ENCODE measurements at places on chromosomes 12 and 14.

GRCh38 chr14:69268223-69268622 lies 8.3 kb downstream of the GALNT16 start:
- peaks cover 9% of the 10 kb centered on the region for H3K27me3 ChIP-seq
- H3K4me3 ChIP-seq: no peak overlapping the region
- H3K36me3 ChIP-seq: no peaks in the 10 kb centered on the region
- no peaks in the 10 kb centered on the region for H3K4me1 ChIP-seq

- H3K27ac ChIP-seq: no peak overlapping the region
- no peak overlapping the region for H3K4me3 ChIP-seq
- H3K4me1 ChIP-seq: no peaks in the 10 kb centered on the region
- no peaks in the 10 kb centered on the region for H3K27me3 ChIP-seq
- DNase-seq: no peak
These were observed 142.9 kb upstream of the WSCD2 start for GRCh38 chr12:107986183-107986582.

DNA sequence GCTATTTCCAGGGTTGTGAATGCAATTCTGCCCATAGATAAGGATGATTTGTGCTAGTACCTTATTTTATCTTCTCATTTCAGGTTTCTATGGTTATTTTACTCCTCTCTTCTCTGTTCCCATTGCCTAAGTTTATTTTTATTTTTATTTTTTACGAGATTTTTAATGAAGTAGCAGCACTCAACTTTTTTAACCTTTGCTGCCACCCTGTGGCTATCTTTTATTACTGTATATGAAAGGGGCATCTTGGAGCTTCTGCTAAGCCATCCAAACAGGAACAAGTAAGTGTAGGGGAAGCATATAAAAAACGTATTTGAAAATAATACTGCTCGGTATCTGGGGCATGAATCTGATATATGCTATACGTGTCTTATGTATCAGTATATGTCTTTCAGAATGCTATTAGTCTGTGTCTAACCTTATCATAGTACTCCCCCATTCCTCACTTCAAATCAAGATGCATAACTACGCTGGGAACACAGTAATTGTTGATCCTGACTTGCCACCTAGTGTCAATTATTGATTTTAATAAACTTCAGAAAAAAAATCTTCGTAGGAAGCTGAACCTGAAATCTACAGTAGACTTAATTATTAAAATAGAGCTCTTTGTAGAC lies 60.3 kb downstream of the KLRG1 start:
- no peak overlapping the region for H3K27ac ChIP-seq
- H3K36me3 ChIP-seq: no peaks in the 10 kb centered on the region
- DNase-seq: no peak
- H3K27me3 ChIP-seq: no peaks in the 10 kb centered on the region
- no peak overlapping the region for H3K4me3 ChIP-seq

GRCh38 chr12:88057994-88058718 lies 29.0 kb upstream of the C12orf50 start:
- no peaks in the 10 kb centered on the region for H3K4me1 ChIP-seq
- H3K4me3 ChIP-seq: no peak overlapping the region
- H3K27me3 ChIP-seq: no peaks in the 10 kb centered on the region
- H3K36me3 ChIP-seq: no peaks in the 10 kb centered on the region

DNA sequence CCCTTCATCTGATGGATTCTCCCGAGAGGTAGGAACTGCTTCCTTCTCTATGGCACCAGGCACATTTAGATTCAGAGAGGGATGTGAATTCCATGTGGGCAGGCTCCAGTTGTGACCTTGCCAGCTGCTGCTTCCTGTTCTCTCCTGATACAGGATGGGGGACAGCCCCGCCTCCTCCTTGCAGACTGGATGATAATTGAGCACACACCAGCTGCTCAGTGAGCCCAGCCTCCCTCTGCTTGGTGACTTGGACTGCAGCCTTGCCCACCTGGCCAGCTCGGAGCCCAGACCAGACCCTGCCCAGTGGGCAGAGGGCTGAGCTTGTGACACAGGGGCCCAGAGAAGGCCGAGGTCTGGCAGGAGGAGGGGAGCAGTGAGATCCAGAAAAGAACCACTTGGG lies 90.2 kb downstream of the CALM1 start:
- no peaks in the 10 kb centered on the region for H3K36me3 ChIP-seq
- no peak overlapping the region for H3K4me3 ChIP-seq
- H3K27ac ChIP-seq: no peak overlapping the region
- H3K27me3 ChIP-seq: no peaks in the 10 kb centered on the region
- DNase-seq: peak; percentile 84

GRCh38 chr12:119373001-119373400 lies 38.5 kb downstream of the CCDC60 start:
- DNase-seq: no peak
- H3K27ac ChIP-seq: no peak overlapping the region
- H3K36me3 ChIP-seq: no peaks in the 10 kb centered on the region
- H3K4me3 ChIP-seq: no peak overlapping the region
- no peaks in the 10 kb centered on the region for H3K27me3 ChIP-seq

- no peaks in the 10 kb centered on the region for H3K4me1 ChIP-seq
- no peak overlapping the region for H3K4me3 ChIP-seq
- no peak for DNase-seq
- H3K27me3 ChIP-seq: peaks cover 4% of the 10 kb centered on the region
These were observed 129.2 kb upstream of the EVL start for GRCh38 chr14:99936056-99936455.

DNA sequence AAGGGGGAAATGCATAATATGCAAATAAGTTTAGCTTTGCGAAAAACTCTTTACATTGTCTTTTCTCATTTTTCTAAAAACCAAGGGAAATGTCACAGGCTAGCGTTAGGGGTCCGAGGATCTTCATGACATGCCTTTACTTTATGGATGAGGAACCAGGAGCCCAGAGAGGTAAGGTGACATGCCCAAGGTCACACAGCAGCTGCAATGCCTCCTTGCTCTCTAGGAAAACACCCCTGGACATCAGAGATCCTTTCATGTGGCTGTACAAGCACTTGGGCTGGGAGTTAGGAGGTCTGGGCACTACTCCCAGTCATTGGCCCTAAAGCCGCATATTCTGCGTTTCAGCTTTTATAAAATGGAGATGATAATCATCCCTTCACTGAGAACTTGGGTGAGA lies 741 bp downstream of the PROX2 start:
- no peaks in the 10 kb centered on the region for H3K27me3 ChIP-seq
- H3K27ac ChIP-seq: no peak overlapping the region
- H3K4me3 ChIP-seq: no peak overlapping the region
- no peaks in the 10 kb centered on the region for H3K36me3 ChIP-seq
- no peak for DNase-seq

DNA sequence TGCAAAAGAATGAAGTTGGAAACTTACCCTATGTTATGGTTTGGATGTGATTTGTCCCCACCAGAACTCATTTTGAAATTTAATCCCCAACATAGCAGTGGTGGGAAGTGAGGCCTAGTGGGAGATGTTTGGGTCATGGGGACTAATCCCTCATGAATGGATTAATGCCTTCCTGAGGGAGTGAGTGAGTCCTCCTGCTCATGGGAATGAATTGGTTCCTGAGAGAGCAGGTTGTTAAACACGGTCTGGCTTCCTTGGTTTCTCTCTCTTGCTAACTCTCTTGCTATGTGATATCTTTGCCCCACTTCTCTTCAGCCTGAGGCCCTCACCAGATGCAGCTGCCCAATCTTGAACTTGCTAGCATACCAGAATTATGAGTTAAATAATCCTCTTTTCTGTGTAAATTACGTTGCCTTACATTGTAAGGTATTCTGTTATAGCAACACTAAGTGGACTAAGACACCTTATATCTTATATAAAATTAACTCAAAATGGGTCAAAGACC lies 22.2 kb upstream of the CCDC91 start:
- no peak for DNase-seq
- no peaks in the 10 kb centered on the region for H3K4me1 ChIP-seq
- H3K27ac ChIP-seq: no peak overlapping the region
- H3K36me3 ChIP-seq: no peaks in the 10 kb centered on the region
- H3K27me3 ChIP-seq: no peaks in the 10 kb centered on the region

- peak overlapping the region; percentile 5 for H3K27ac ChIP-seq
- H3K4me3 ChIP-seq: no peak overlapping the region
- H3K27me3 ChIP-seq: no peaks in the 10 kb centered on the region
- no peaks in the 10 kb centered on the region for H3K36me3 ChIP-seq
- no peak for DNase-seq
- no peaks in the 10 kb centered on the region for H3K4me1 ChIP-seq
These were observed 41.5 kb downstream of the IFT81 start for GRCh38 chr12:110165540-110166159.

- H3K27ac ChIP-seq: no peak overlapping the region
- H3K4me3 ChIP-seq: no peak overlapping the region
- no peaks in the 10 kb centered on the region for H3K27me3 ChIP-seq
- peaks cover 65% of the 10 kb centered on the region for H3K4me1 ChIP-seq
- DNase-seq: no peak
These were observed 58.1 kb upstream of the SRSF5 start for GRCh38 chr14:69708586-69709560.

GRCh38 chr12:55698965-55699364 lies 8.7 kb downstream of the ITGA7 start:
- H3K27ac ChIP-seq: no peak overlapping the region
- peaks cover 28% of the 10 kb centered on the region for H3K36me3 ChIP-seq
- no peak overlapping the region for H3K4me3 ChIP-seq
- no peaks in the 10 kb centered on the region for H3K27me3 ChIP-seq
- H3K4me1 ChIP-seq: no peaks in the 10 kb centered on the region

DNA sequence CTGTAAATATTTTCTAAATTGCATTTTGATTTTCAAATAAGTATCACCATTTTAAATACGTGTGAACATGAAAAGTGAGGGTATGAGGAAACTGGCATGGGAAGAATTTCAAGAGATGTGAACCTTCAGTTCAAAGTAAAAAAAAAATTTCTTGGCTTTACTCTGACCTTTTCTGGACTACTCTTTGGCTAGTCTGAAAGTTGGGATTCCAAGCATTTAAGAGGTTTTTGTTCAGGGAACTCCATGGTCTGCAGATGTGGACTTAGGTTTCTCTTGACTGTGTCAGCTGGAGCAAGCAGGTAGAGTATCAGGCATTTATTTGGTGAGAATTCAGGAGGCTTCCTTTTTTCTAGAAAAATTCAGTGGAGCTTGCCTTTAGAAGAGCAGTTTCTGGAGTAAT lies 311.6 kb downstream of the LRIG3 start:
- no peak overlapping the region for H3K4me3 ChIP-seq
- no peak overlapping the region for H3K27ac ChIP-seq
- no peaks in the 10 kb centered on the region for H3K36me3 ChIP-seq
- DNase-seq: no peak

GRCh38 chr12:33330940-33331339 lies 108.7 kb downstream of the SYT10 start:
- no peaks in the 10 kb centered on the region for H3K36me3 ChIP-seq
- no peaks in the 10 kb centered on the region for H3K27me3 ChIP-seq

- no peaks in the 10 kb centered on the region for H3K36me3 ChIP-seq
- peaks cover 6% of the 10 kb centered on the region for H3K4me1 ChIP-seq
- H3K4me3 ChIP-seq: peak overlapping the region; percentile 48
- peaks cover 9% of the 10 kb centered on the region for H3K27me3 ChIP-seq
- DNase-seq: peak; percentile 91
- no peak overlapping the region for H3K27ac ChIP-seq
These were observed 39.1 kb upstream of the INF2 start for GRCh38 chr14:104650057-104650980.

GRCh38 chr14:60233251-60233650 lies 15.8 kb upstream of the PPM1A start:
- no peak overlapping the region for H3K4me3 ChIP-seq
- no peaks in the 10 kb centered on the region for H3K36me3 ChIP-seq
- no peak for DNase-seq
- H3K27ac ChIP-seq: no peak overlapping the region
- no peaks in the 10 kb centered on the region for H3K4me1 ChIP-seq

DNA sequence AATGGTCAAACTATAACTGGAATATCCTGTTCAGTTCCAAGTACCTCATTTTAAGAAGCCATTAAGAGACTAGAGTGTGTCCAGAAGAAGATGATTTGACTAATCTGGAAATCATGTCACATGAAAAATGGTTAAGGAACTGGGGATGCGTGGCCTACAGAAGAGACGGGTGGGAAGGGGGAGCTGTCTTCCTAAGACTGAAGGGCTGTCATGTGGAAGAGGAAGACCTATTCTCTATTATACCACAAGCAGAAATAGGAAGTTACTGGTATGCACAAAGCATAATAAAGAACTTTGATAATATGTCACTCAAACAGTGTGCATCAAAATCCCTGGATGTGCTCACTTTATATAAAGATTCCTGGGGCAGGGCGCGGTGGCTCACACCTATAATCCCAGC lies 50.3 kb downstream of the HECTD4 start:
- no peak overlapping the region for H3K4me3 ChIP-seq
- no peak overlapping the region for H3K27ac ChIP-seq
- H3K4me1 ChIP-seq: peaks cover 45% of the 10 kb centered on the region
- H3K27me3 ChIP-seq: no peaks in the 10 kb centered on the region
- H3K36me3 ChIP-seq: no peaks in the 10 kb centered on the region

GRCh38 chr12:23585782-23586163 lies 363.7 kb downstream of the SOX5 start:
- no peaks in the 10 kb centered on the region for H3K36me3 ChIP-seq
- H3K27me3 ChIP-seq: no peaks in the 10 kb centered on the region
- H3K4me1 ChIP-seq: no peaks in the 10 kb centered on the region
- H3K27ac ChIP-seq: no peak overlapping the region
- no peak overlapping the region for H3K4me3 ChIP-seq

GRCh38 chr12:45644541-45644940 lies 85.0 kb upstream of the ARID2 start:
- no peak overlapping the region for H3K4me3 ChIP-seq
- no peaks in the 10 kb centered on the region for H3K27me3 ChIP-seq
- no peak overlapping the region for H3K27ac ChIP-seq
- no peaks in the 10 kb centered on the region for H3K36me3 ChIP-seq
- no peak for DNase-seq
- peaks cover 17% of the 10 kb centered on the region for H3K4me1 ChIP-seq

DNA sequence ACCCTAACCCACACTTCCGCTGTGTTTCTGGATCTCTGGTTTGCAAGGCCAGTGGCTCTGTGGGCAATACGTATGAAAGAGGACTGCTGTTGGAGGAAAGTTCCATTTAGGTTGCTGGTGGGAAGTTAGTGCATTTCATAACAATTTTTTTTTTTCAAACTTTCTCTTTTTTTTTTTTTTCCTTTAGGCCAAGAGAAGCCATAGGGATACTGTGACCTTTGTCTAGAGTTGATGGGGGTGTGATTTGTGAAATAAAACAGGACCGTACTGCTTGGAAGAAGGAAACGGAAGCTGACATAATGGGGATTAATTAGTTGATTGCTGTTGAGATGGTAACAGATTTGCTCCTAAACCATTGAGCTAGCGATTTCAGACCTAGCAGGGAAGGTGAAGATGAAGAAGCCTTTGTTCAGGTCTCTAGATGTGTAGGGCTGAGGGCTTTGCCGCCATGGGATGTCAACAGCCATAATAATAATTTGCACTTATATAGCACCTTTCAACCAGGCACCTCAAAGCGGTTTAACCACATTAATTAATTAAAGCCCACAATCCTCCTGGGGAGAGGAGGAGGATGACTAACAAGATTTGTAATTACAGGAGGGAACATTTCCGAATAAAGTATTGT lies 315.3 kb downstream of the ZFP36L1 start:
- no peak overlapping the region for H3K4me3 ChIP-seq
- DNase-seq: no peak
- H3K27me3 ChIP-seq: no peaks in the 10 kb centered on the region
- peaks cover 26% of the 10 kb centered on the region for H3K4me1 ChIP-seq
- H3K27ac ChIP-seq: peak overlapping the region; percentile 82
- no peaks in the 10 kb centered on the region for H3K36me3 ChIP-seq
